ENCODE measurements at places on chromosomes 3 and 15. TPM values are rescaled to one million over a fixed set of nuclear protein-coding genes. Genes with fewer than 3 reads are reported as not detected.

CACNA2D3 gene
- 1.0 TPM for total RNA-seq

CP gene
- not detected for total RNA-seq

SLC24A5 gene
- total RNA-seq, result not detected

PCLAF gene
- total RNA-seq, result 1.4 TPM

ST8SIA2 gene
- not detected for total RNA-seq

Measured in nasal cavity respiratory epithelium epithelial cell of viscerocranial mucosa (primary cell).